ENCODE measurements at places on chromosomes 4 and X.
A peak's percentile ranks its signal among the peaks of the same experiment; 100 is the strongest.

DNA sequence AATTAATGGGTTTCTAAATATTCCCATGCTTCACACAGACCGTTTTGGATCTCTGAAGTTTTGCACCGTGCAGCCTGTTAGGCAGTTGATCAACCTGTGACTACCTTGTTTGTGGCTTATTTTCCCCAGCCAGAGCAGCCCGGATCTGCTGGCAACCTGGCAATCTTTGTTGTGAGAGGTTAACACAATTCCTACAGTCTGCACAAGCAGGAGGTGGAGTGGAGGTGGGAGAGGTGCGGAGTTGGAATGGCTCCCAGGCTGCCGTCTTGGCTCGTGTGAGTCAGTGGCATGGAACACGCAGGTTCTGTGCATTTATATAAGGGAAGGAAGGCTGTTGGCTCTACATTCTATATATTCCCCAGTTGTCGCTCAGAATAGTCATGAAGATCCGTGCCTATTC lies 70.9 kb upstream of the STOX2 start:
- DNase-seq, result no peak

DNA sequence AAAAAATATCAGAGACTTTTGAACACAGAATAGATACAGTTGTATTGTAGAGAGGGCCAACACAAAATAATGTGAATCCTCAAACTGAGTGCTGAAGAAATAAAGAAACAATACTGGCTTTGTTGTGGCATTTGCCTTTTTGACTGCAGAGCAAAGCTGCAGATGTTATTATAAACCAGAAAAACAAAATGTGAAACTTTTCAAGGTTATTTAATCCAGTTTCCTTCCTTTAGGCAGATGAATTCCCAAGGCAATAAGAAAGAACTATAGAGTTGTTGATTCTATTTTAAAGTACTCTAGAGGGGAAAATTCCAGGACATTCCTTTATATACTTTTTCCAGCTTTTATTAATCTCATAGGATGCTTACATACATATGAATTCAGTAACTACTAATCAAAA lies 186.8 kb downstream of the NDST4 start:
- DNase-seq, result no peak

- DNase-seq, result no peak
Observed at GRCh38 chr4:144819591-144819990, 173.6 kb downstream of the HHIP start.

- no peak for DNase-seq
Observed at GRCh38 chr4:3689576-3690550, 76.3 kb upstream of the ADRA2C start.

DNA sequence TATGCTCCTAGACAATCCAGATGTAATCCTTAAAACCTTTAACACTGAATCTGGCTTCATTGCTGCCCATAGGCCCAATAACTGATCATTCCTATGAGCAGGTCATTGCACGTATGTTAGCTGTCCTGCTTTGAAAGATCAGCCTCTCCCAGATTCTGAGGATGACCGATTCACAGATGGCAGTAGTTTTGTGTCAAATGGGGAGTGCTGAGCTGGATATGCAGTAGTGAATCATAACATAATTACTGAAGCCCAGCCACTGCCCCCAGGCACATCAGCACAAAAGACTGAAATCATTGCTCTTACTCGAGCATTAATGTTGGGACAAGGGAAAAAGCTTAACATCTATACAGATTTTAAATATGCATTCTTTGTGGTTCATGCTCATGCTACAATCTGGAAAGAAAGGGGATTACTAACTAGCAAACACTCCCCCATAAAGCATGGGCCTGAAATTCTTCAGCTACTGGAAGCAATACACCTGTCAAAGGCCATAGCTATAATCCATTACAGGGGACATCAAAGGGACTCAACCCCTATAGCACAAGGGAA lies 16.4 kb upstream of the ZNF280C start:
- DNase-seq, result no peak

DNA sequence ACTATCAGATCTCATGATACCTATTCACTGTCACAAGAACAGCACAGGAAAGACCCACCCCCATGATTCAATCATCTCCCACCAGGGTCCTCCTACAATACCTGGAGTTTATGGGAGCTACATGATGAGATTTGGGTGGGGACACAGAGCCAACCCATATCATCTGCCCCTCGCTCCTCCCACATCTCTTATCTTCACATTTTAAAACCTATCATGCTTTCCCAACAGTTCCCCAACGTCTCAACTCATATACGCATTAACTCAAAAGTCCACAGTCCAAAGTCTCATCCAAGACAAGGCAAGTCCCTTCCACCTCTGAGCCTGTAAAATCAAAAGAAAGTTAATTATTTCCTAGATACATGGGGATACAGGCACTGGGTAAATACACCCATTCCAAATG lies 1185.2 kb downstream of the PCDH7 start:
- DNase-seq, result no peak

- peak; percentile 75 for DNase-seq
Observed at GRCh38 chr4:94406668-94407437, 44.9 kb upstream of the PDLIM5 start.

GRCh38 chrX:112830540-112830939 lies 10.1 kb downstream of the AMOT start:
- DNase-seq, result no peak

- peak; percentile 12 for DNase-seq
Observed at GRCh38 chr4:169115897-169116254, 105.8 kb upstream of the CBR4 start.

- no peak for DNase-seq
Observed at GRCh38 chrX:152149648-152150047, 11.3 kb upstream of the MAGEA10 start.

GRCh38 chrX:41412261-41413081 lies 34.7 kb upstream of the NYX start:
- no peak for DNase-seq

DNA sequence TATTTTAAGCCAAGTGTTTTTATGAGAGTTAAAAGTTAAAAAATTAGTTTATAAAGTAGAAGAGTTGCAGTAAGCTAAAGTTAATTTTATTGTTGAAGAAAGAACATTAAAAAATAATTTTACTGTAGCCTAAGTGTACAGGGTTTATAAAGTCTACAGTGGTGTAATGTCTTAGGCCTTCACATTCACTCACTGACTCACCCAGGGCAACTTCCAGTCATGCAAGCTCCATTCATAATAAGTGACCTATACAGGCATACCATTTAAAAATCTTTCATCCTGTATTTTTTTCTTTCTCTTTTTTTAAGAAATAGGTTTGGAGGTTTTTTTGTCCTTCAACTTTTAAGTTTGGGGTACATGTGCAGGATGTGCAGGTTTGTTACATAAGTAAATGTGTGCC lies 87.9 kb upstream of the NR3C2 start:
- DNase-seq, result no peak

DNA sequence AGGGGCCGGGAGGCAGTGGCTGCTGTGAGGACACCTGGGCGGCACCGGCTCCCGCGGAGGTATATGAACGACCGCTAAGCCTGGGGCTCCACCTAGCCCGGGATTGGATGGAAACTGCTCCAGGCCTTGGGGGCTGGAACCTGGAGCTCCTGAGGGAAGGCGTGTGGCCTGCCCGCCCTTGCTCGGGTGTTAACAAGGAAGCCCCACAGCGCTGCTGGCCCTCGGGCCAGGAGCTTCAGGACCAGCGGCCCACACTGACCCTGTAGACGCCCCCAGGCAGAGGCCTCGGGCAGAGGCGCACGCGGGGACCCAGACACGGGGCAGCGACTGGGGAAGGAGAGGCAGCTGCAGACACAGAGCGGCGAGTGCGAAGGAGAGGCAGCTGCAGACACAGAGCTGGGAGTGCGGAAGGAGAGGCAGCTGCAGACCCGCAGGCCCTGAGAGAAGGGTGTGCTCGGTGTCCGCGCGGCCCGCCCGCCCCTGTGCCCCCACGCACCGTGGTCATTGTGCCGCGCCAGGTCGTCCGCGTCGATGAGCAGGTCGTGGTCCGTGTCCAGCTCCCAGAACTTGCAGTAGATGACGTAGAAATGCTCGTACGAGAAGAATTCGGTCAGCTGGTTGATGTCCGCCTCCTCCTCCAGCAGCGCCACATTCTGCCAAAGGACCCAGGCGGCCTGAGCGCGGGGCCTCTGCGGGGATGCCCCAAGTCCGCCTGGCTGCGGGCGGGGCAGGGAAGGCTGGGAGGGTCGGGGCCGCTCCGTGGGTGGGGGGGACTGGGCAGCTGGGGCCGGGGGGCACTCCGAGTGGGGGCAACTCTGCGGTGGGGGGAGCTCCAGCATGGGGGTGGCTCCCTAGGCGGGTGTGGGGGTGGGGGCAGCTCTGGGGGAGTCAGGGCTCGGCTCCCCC lies 26.7 kb upstream of the GTPBP6 start:
- DNase-seq, result no peak

DNA sequence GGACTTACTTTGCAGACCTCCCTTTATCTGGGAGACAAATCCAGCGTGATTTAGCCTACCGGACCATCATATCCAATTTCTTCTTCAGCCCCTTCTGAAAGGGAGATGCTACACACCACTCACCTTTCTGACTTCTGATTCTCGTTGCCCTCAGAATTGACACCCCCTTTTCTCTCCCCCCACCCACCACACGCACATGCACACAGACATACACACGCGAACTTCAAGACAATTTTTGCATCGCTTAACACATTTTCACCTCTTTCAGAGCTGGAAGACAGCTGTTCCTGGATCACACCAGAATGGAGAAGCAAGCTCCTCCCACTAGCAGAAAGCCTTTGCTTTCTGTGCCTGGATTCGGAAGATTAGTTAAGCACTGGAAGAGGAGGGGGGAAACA lies 1.0 kb upstream of the SNCA start:
- no peak for DNase-seq

DNA sequence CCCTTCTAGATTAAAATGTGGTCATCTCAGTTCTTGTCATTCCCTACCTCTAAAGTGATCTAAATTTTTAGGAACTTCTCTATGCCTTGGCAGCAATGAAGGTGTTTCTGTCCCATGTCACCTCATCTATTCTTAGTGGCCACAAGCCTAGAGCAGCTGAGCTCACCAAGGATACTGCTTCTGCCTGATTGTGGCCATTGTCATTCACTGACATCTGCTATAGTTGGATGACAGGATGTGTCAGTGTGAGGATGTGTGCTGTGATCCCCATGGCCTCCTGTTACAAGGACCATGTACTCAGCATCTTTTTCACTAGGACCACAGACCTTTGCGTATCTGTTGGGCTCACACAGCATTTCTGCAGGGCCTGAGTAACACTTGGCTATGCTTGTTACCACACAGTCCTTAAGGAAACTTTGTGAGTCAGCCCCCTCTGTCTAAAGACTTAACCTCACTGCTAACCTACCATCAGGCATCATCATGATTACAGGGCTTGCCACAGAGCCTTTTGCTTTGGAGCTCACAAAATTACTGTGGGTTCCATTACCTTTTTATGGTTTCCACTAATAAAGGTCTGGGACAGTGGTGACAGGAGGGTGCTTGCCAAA lies 421.0 kb downstream of the ADAM29 start:
- no peak for DNase-seq

All from Jurkat, Clone E6-1 (cell line).